Natural killer cell (primary cell): ENCODE measurements at places on chromosomes 16 and 17. TPM values are rescaled to one million over a fixed set of nuclear protein-coding genes. Genes with fewer than 3 reads are reported as not detected.

Gene ALOX15B
- total RNA-seq, result not detected

Gene KLHL10
- total RNA-seq, result not detected

Gene KCNG4
- not detected for total RNA-seq

DNA sequence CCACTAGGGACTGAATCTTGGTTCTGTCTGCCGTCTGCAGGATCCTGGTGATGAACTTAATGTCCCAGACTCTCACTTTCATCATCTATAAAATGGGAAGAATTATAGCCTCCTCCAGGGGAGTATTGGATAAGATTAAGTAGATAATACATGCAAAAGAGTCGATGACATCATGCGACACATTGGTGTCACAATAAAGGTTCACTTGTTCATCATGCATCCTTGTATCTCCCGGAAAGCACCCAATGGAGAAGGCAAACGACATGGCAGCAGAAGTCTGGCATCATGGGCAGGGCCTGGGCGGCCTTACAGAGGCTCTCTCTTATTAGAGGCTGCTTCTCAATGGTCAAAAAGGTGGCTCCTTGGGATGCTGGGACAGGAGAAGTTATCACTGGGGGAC is 35.1 kb upstream of the CD300E start:
- no peak overlapping the region for H3K4me3 ChIP-seq
- DNase-seq, result no peak
- no peak overlapping the region for H3K27ac ChIP-seq
- H3K27me3 ChIP-seq, result no peaks in the 10 kb centered on the region
- no peaks in the 10 kb centered on the region for H3K36me3 ChIP-seq

Gene PRSS33
- 0.54 TPM for total RNA-seq

DNA sequence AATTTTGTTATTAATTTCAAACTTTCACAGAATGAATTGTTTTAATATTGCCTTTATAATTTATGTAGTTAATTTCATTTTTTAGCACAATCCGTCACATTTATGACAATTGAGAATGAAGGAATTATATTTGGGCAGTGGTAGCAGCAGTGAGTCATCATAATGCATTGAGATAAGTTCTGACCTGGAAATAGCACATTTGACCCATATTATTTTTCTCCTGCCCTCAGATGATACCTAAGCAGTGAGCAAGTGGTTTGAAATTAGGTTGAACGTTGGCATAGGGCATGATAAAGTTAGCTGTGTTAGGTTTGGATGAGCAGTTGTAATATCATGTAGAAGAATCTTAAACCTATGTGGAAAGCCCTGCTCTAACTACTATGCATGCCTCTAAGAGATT is 1431.3 kb upstream of the CDH8 start:
- no peaks in the 10 kb centered on the region for H3K4me1 ChIP-seq
- H3K36me3 ChIP-seq, result no peaks in the 10 kb centered on the region
- H3K27ac ChIP-seq, result no peak overlapping the region

DNA sequence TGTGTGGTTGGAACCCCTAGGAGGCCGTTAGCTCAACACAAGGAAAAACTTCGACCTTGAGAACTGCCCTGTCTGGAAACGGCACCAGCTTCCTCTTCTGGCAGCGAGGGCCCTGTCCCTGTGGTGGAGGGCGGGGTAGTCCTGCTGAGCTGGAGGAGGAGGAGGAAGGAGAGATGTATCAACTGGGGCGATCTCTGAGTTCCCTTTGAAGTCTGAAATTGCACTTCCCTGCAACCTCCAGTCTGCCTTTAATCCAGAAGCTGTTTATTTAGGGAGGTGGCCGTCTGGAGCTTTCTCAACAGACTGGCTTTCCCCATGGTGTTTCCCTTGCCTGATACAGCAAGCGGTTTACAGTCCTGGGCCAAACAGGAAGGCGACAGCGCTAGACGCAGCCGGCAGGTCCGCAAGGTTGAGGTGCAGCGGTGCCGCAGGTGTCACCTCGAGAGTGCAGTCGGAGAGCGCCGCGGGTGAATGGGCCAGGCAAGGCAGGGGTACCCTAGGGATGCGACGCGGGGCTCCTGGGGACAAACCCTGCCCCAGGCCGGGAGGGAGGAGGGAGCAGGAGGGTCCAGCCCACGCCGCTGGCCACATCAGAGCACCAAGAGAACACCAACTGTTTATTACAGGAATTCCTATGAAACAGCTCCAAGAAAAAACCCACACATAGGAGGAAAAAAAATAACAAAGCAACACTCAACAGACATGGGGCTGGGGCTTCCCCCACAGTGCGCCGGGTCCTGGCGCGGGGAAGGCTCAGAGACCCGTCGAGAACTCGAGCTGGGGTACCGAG is 11.4 kb upstream of the MRPS23 start:
- no peak overlapping the region for H3K27ac ChIP-seq
- H3K36me3 ChIP-seq, result no peaks in the 10 kb centered on the region
- H3K4me3 ChIP-seq, result peak overlapping the region; percentile 8
- peak; percentile 64 for DNase-seq
- peaks cover 11% of the 10 kb centered on the region for H3K27me3 ChIP-seq

GRCh38 chr16:7921345-7921744 is 588.7 kb downstream of the RBFOX1 start:
- H3K4me1 ChIP-seq, result no peaks in the 10 kb centered on the region
- H3K27me3 ChIP-seq, result no peaks in the 10 kb centered on the region
- no peak overlapping the region for H3K27ac ChIP-seq
- no peak overlapping the region for H3K4me3 ChIP-seq
- no peaks in the 10 kb centered on the region for H3K36me3 ChIP-seq

GRCh38 chr16:52141871-52142270 is 405.1 kb downstream of the TOX3 start:
- H3K27ac ChIP-seq, result no peak overlapping the region
- no peaks in the 10 kb centered on the region for H3K36me3 ChIP-seq
- no peaks in the 10 kb centered on the region for H3K4me1 ChIP-seq
- no peak overlapping the region for H3K4me3 ChIP-seq

- H3K4me1 ChIP-seq, result peaks cover 23% of the 10 kb centered on the region
- no peaks in the 10 kb centered on the region for H3K36me3 ChIP-seq
- peaks cover 24% of the 10 kb centered on the region for H3K27me3 ChIP-seq
- no peak overlapping the region for H3K4me3 ChIP-seq
- no peak overlapping the region for H3K27ac ChIP-seq
Observed at GRCh38 chr16:2465653-2466415, 5.3 kb upstream of the NTN3 start.

Gene TBC1D26
- total RNA-seq, result not detected

- no peaks in the 10 kb centered on the region for H3K27me3 ChIP-seq
- H3K4me1 ChIP-seq, result no peaks in the 10 kb centered on the region
- no peaks in the 10 kb centered on the region for H3K36me3 ChIP-seq
- H3K4me3 ChIP-seq, result no peak overlapping the region
- H3K27ac ChIP-seq, result no peak overlapping the region
- DNase-seq, result no peak
Observed at GRCh38 chr17:969811-970355, 9.7 kb downstream of the NXN start.

DNA sequence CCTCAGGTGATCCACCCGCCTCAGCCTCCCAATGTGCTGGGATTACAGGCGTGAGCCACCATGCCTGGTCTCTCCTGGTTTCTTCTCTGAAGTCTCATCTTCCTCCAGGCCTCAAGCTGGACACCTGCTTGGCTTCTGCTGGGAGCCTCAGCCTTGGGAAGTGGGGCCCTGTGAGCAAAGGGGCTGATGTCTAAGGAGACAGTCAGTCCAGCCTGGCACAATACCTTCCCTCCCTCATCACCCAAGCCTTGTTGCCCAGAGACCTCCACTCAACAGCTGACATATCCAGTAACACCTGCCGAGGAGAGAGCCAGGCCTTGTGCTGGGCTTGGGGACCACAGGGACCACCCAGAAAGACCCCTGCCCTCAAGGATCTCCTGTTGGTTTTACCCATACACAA is 251.6 kb downstream of the GSG1L start:
- H3K4me3 ChIP-seq, result no peak overlapping the region
- DNase-seq, result no peak
- H3K27ac ChIP-seq, result no peak overlapping the region
- H3K36me3 ChIP-seq, result no peaks in the 10 kb centered on the region
- no peaks in the 10 kb centered on the region for H3K4me1 ChIP-seq

- no peak overlapping the region for H3K4me3 ChIP-seq
- peaks cover 34% of the 10 kb centered on the region for H3K4me1 ChIP-seq
- H3K36me3 ChIP-seq, result peaks cover 49% of the 10 kb centered on the region
- no peak for DNase-seq
- H3K27ac ChIP-seq, result no peak overlapping the region
Observed at GRCh38 chr16:28207399-28207798, 4.4 kb downstream of the XPO6 start.

GRCh38 chr17:56850591-56850990 is 16.6 kb downstream of the DGKE start:
- H3K4me3 ChIP-seq, result no peak overlapping the region
- H3K36me3 ChIP-seq, result peaks cover 25% of the 10 kb centered on the region
- DNase-seq, result no peak
- no peaks in the 10 kb centered on the region for H3K4me1 ChIP-seq

GRCh38 chr16:17162560-17162959 is 308.2 kb downstream of the XYLT1 start:
- H3K4me3 ChIP-seq, result no peak overlapping the region
- no peaks in the 10 kb centered on the region for H3K27me3 ChIP-seq
- peaks cover 9% of the 10 kb centered on the region for H3K4me1 ChIP-seq
- H3K27ac ChIP-seq, result no peak overlapping the region
- peaks cover 2% of the 10 kb centered on the region for H3K36me3 ChIP-seq
- DNase-seq, result no peak

Gene MMP25
- total RNA-seq, result 5.6 TPM

DNA sequence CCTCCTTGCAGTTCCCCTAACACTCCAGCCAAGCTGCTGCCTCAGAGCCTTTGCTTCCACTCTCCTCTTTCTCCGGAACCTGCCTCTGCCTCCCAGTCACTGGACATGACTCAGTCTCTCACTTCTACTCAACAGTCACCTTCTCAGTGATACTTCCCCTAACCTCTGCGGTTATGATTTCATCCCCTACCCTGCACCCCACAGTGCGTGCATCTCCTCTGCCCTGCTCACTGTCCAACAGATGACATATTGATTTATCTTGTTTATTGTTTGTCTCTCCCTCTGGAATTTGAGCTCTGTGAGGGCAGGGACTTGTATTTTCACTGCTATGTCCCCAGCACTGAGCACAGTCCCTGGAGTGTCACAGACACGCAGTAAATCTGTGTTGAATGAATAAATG is 100.7 kb downstream of the CYLD start:
- H3K4me1 ChIP-seq, result peaks cover 7% of the 10 kb centered on the region
- no peaks in the 10 kb centered on the region for H3K36me3 ChIP-seq
- no peak overlapping the region for H3K27ac ChIP-seq
- peaks cover 3% of the 10 kb centered on the region for H3K27me3 ChIP-seq
- no peak overlapping the region for H3K4me3 ChIP-seq

DNA sequence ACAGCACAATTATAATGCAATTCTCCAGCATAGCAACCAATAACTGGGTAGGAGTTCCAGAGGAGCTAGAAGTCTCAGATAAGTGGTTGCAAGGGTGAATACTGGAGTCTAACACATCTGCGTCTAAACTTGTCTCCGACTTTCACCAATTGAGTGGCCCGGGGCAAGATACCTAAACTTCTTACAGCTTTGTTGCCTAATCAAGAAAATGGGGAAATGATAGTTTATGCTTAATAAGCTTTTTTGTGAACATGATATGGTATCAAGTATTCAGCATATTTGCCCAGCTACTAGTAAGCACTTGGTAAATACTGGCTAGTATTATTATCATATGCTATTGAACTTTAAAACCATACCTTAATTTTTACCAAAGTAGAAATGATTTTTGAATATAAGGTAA is 183.5 kb downstream of the KCNJ2 start:
- no peaks in the 10 kb centered on the region for H3K4me1 ChIP-seq
- no peak overlapping the region for H3K27ac ChIP-seq
- no peaks in the 10 kb centered on the region for H3K36me3 ChIP-seq
- no peak for DNase-seq

DNA sequence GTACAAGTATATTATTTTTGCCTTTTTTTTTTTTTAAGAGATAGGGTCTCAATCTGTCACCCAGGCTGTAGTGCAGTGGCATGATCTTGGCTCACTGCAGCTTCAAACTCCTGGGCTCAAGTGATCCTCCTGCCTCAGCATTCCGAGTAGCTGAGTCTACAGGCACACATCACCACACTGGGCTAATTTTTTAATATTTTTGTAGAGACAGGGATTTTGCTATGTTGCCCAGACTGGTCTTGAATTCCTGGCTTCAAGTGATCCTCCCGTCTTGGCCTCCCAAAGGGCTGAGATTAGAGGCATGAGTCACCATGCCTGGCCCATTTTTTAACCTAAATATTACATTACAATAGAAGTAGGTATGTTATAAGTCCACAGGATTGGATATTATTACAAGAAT is 3.2 kb downstream of the TERB1 start:
- H3K4me1 ChIP-seq, result no peaks in the 10 kb centered on the region
- H3K36me3 ChIP-seq, result peaks cover 12% of the 10 kb centered on the region
- no peak overlapping the region for H3K4me3 ChIP-seq
- no peak for DNase-seq

DNA sequence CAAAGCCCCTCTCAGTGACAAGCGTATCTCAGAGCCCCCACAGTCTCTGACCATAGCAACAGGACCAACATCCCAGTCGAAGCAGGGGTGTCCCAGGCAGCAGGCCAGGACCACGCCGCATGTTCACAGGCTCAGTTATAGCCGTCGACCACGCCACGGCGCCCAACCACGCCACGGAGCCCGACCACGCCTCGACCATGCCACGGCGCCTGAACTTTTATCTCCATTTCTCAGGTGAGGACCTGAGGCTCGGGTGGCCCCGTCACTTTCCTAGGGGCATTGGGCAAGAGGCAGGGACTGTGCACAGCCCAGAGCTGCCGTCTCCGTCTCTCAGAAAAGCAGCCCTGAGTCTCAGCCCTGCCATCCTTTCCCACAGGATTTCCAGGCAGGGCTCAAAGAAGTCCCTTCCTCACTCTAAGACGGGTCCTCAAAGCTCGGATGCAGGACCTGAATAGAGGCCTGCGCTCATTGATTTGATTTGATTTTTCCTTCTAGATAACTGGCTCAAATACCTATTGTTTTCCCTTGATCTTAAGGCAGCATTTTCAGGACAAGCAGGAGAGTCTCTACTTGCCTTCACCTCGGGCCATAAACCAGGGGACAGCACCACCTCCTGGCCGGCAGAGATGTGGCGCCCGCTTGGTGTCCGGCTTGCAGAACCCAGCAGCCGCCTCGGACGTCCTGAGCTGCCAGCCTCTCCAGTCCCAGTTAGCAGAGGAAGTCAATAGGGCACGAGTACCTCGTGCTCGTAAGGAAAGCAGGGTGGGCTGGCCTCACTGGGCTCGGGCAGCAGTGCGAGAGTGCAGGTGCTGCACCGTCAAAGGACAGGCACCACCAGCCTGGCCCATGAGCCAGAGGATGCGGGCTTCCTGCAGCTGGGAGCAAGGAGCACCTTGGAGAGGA is 38.8 kb downstream of the C16orf95 start:
- no peaks in the 10 kb centered on the region for H3K27me3 ChIP-seq
- DNase-seq, result peak; percentile 44
- no peak overlapping the region for H3K27ac ChIP-seq
- no peaks in the 10 kb centered on the region for H3K36me3 ChIP-seq

DNA sequence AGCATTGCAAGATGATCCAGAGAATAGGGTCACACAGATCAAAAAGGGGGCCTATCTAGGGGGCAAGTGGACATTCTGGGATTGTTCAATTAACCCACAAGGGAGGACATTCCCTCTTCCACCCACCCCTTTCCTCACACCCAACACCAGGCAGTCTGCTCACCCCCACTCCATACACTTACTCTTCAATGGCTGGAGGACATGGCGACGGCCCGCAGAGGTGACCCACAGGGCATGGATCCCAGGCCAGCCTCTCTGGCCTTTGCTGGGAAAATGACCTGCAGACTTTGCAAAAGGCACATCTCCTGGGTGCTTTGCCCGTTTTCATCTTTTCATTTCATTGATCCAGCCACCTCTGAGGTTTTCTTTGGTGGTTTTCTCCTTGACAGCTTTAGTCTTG is 1.7 kb upstream of the CACNG5 start:
- H3K27ac ChIP-seq, result no peak overlapping the region
- H3K4me1 ChIP-seq, result no peaks in the 10 kb centered on the region
- H3K36me3 ChIP-seq, result no peaks in the 10 kb centered on the region
- peaks cover 18% of the 10 kb centered on the region for H3K27me3 ChIP-seq
- DNase-seq, result no peak
